ENCODE measurements at places on chromosomes 13 and 19.

- no peak for DNase-seq
These were observed 48.9 kb upstream of the TNFSF11 start for GRCh38 chr13:42525035-42525504.

DNA sequence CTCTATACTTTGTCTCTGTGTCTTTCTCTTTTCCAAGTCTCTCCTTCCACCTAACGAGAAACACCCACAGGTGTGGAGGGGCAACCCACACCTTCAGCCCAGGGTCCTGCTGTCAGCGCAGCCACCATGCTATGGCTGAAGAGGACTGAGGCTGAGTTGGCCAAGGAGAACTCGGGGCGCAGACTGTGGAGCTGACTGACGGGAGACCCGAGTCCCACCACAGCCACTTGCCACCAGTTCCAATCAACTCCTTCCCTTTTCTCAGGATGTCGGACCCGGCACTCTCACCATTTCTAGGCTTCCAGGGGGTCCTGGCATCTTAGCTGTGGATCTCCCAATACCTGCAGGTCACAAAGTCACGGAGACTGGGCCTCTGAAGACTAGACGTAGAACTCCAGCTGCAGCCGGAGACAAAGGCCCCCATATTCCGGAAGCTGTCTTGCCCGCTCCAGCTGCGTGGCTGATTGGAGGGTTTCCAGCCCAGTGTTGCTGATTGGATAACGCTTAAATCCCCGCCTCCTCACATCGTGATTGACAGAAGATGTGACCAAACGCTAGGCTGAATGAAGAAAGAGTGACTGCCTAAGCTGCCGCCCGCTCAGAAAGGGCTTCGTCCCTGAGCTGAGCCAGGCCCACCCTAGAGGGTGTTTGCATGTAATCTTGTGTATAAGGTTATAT is 63.6 kb downstream of the ZNF429 start:
- DNase-seq = no peak

DNA sequence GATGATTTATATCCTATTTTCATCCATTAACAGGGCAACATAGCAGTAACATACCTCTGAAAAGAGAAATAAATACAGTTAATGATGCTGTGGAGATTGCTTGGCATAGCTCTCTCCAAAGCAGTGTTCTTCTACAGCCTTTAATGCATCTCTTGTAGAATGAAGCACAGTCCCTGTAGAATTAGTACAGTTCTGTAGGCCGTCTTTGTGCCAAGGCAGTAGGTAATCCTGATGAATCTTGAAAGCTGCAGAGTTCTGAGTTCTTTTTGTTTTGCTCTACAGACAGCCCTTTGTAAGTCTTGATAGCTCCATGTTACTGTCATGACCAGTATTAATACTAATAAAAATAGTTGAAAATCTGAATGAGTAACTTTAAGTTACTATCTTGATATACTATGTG is 184.2 kb downstream of the MAB21L1 start:
- no peak for DNase-seq

DNA sequence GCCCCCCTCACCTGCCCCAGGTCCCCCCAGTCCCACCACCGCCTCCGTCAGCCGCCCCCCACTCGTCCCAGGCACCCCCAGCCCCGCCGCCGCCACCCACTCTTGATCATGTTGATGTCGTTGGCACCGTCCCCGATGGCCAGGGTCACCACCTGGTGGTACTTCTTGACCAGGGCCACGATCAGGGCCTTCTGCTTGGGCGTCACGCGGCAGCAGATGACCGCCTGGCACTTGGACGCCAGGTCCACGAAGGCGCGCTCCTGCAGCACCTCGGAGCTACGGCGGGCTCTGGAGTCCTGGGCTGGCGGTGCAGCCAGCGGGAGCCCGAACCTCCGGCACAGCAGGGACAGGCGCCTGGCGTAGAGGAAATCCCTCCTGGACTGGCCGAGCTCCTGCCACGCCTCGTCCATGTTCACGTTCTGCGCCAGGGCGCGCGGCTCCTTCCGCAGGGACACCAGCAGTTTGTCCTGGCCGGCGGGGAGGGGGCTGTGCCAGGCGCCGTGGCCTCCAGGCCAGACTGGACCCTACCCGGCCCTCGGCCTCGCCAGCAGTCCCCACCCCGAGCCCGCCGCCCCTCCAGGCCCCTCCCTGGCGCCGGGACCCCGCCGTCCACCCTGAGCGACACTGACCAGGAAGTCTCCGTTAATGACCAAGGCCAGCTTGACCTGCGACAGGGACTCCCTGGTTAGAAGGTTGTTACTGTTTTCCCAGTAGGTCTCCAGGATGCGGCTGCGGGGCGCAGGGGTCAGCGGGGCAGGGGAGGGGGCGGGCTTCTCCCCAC is 22.6 kb downstream of the ATP8B3 start:
- DNase-seq = no peak

- DNase-seq = no peak
These were observed 347.9 kb downstream of the EFNB2 start for GRCh38 chr13:106187501-106188095.

- DNase-seq = no peak
These were observed 29.5 kb upstream of the RBM26 start for GRCh38 chr13:79435561-79435990.

DNA sequence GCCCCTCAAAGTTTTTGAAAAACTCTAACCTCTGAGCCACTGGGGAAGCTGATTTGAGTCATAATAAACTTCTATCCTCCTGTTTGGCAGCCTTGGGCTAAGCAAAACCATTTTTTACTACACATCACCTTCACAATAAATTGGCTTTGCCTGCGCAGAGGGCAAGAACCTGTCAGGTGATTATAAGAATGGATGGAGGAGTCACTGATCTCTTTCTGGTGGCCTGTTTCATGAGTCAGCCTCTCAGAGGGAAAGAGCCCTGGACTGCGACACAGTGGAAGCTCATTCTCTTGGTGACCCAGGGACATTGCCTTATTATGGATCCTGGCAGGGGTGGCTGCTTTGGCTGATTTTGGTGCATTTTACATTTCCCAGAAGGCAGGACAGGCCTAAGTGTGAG is 17.5 kb upstream of the PSG9 start:
- DNase-seq = no peak

GRCh38 chr13:38872693-38873092 is 117.9 kb downstream of the STOML3 start:
- peak; percentile 10 for DNase-seq

DNA sequence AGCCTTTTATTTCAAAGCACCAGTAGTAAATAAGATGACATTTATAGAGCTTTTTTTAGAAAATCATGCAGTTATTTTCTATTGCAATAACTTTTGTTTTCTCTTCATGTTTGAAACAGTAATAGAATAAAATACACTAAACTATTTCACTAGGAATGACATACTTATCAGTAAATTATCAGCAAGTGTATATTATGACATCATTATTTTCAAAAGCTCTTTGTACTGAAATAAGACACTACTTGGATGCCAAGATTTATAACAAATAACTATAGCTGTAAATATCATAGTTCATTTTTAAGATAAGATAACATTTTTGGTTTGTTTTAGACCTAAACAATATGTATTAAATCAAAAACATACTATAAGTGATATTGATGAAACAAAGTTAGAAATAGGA is 56.8 kb downstream of the STOML3 start:
- DNase-seq = no peak

DNA sequence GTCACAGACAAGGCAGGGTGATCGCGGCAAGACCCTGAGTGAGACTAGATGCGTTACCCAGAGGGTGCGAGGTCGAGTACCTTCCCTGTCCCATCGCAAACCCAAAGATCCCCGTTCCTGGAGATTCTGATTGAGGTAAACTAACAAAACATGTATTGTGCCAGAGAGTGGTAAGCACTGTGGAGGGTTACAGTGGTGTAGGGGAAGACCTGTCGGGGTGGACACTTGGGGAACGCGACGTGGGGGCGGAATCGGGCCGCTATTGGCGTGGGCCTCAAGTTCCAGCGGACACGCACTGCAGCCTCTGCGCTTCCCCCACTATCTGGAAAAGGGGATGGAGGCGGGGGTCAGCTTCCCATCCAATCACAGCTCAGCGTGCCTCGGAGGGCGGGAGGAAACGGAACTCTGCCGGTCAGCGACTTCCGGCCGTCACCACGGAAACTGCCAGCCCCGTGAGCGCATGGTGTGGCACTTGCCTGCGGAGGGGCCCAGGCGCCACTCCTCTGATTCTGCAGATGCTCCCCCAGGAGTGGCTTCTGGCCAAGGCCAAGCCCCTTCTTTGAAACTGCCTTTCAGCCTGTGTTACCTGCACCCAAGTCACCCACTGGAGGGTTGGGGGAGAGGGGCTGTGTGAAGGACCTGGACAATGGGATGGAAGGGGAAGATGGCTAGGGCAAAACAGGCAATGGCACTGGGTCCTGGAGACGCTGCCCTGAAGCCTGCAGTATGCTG is 1.0 kb upstream of the UBE2M start:
- DNase-seq = no peak

GRCh38 chr19:16429759-16430091 is 42.0 kb downstream of the EPS15L1 start:
- no peak for DNase-seq

DNA sequence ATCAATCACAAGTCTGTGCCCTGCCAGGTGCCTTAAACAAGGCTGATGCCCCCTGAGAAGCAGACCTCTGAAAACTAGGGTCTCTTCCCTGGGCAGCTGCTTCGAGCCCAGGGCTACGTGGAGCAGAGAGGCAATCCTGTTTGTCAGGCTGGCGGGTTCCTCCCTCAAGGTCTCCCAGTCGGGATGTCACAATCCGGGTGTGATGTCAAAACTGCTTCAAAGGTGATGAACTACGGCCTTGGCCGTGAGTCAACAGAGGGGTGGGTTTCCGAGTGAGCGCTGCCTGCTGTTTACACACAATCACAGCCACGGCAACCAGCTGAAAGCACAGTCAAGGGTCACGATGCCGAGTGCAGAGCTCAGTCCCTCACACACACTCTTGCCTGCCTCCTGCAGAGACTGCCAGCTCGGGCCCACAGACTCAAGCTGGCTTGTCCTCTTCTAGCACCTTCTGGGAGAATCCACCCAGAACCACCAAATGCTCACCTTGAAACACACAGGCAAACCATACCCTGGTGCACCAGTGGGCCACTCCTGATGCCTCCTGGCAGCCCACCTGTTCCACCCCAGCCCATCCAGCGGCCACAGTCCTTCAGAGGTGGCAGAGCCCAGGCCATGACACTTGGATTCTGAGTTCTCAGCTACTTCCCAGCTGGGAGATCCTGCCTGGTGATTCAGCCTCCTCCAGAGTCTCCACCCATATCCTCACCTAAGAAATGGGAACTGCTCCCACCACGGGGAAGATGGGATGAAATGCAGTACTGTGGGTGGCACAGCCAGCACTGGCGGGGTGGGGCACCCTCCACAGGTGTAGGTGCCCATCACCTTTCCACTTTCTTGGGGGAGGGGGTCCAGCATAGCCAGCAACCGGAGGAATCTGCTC is 6.8 kb downstream of the ELL start:
- DNase-seq = no peak

GRCh38 chr19:15187026-15188007 is 13.5 kb downstream of the NOTCH3 start:
- no peak for DNase-seq

GRCh38 chr13:32936716-32937115 is 79.5 kb upstream of the KL start:
- DNase-seq = no peak

DNA sequence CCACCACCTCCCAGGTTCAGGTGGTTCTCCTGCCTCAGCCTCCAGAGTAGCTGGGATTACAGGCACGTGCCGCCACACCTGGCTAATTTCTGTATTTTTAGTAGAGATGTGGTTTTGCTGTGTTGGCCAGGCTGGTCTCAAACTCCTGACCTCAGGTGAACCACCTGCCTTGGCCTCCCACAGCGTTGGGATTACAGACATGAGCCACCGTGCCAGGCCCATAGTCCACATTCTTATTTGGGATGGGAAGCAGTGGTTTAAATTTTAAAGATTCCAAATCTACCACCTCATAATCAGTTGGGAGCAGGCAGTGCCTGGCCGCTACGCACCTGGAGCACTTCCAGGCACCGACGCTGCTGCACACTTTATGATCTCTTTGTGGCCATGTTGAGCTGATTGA is 160.6 kb upstream of the SOX1 start:
- DNase-seq = no peak

- DNase-seq = no peak
These were observed 20.3 kb downstream of the CSNK1G2 start for GRCh38 chr19:1961000-1961883.

- DNase-seq = no peak
These were observed 453 bp downstream of the ZNF256 start for GRCh38 chr19:57947088-57947418.

DNA sequence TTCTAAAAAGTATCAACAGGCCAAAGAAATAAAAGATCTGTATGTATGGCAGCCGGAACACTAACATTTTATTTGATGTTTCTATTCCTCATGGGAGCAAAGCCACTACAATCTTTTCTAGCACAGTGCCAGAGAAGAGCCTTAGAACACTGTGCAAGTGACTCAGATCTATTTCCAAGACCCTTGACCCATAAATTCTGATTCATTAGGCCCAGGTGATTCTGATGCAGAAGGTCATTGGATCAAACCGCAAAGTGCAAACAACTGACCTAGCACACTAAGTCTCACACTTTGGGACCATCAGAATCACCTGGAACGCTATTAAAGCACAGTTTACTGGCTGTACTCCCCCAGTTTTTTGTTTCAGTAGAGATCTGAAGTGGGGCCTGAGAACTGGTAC is 87.6 kb downstream of the MYCBP2 start:
- no peak for DNase-seq

DNA sequence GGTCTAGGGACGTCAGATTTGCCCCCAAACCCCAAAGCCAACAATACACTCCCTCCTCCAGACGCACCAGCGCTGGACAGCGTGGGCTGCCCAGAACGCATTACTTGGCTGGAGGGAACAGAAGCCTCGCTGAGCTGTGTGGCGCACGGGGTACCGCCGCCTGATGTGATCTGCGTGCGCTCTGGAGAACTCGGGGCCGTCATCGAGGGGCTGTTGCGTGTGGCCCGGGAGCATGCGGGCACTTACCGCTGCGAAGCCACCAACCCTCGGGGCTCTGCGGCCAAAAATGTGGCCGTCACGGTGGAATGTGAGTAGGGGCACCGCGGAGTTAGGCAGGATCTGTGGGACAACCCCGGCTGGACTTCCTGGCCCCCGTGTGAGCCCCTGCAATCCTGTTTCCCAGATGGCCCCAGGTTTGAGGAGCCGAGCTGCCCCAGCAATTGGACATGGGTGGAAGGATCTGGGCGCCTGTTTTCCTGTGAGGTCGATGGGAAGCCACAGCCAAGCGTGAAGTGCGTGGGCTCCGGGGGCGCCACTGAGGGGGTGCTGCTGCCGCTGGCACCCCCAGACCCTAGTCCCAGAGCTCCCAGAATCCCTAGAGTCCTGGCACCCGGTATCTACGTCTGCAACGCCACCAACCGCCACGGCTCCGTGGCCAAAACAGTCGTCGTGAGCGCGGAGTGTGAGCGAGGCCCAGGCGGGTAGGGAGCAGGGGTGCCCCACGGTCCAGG is 4.0 kb downstream of the ICAM5 start:
- no peak for DNase-seq

GRCh38 chr13:75469047-75469446 is 12.9 kb downstream of the TBC1D4 start:
- no peak for DNase-seq

- no peak for DNase-seq
These were observed 104.8 kb downstream of the TNFRSF19 start for GRCh38 chr13:23674795-23675640.
